Left colon (tissue), 2 donors: ENCODE measurements at places on chromosomes 5 and 9. TPM values are rescaled to one million over a fixed set of nuclear protein-coding genes. Genes with fewer than 3 reads are reported as not detected.
A peak's percentile ranks its signal among the peaks of the same experiment; 100 is the strongest.

GRCh38 chr5:80777347-80778287, 122.8 kb upstream of the DHFR start:
- DNase-seq, result no peak

GRCh38 chr9:129149442-129149841, 28.6 kb downstream of the IER5L start:
- no peak for DNase-seq

GRCh38 chr5:54520940-54521339, 3.4 kb downstream of the SNX18 start:
- DNase-seq, result no peak

DNA sequence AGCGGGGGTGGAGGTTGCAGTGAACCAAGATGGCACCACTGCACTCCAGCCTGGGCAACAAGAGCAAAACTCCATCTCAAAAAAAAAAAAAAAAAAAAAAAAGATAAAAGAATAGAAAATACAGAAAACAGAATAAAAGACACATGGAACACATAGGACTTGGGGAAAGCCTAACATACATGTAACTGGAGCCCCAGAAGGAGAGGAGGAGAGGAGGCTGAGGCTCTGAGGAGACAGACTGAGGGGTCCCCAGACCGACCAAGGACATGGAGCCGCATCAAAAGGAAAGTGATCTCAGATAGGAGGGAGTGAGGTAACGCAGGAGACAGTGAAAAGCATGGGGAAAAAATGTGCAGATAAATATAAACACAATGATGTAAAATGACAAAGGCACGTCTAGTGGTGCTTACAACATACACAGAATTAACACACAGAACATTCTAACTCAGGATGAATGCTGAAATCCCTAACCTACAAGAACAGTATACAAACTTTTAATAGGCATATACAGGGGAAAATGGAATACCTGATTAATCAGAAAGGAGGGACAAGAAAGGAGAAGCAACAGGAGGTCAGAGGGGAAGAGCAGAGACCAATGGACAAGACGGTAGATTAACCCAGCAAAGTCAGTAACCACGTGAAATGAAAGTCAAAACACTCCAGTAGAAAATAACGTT, 65.2 kb upstream of the UBAC1 start:
- DNase-seq, result no peak

GRCh38 chr9:72365525-72366256, 683 bp upstream of the ZFAND5 start:
- peak; percentile 89 for DNase-seq

- DNase-seq, result no peak
These were observed 561.4 kb upstream of the FAM174A start for GRCh38 chr5:99973779-99974178.

DNA sequence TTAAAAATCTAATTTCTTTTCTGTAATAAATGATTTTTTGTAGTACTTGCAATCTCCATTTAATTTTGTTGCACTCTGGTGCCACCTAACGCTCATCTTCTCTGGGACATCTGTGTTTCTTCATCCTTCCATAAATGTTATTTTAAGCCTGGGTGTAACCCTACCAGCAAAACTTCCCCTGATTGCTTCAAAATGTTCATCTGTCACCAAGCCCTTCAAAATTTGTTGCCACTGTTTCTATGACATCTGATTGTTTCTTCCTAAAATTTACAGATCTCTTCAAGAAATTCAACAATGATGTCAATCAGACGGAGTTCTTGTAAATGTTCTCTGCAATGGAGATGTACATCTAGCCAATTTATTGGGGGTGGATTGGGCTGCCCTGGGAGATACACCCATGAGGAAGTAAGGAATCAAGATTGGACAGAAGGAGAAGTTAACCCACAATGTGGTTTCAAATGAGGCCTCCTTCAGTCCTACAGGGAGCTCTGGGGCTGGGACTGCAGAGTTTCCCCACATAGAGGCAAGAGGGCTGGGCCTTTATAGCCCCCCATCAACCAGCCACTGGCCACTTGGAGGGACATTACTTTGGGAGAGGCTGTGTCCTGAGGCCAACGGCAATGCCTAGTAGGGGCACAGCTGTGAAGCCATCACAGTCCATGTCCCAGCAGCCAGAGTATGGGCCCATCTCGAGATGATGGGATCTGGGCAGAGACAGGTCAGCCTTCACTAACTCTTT, 23.3 kb downstream of the MCTP1 start:
- no peak for DNase-seq

The GCNT4 gene
- total RNA-seq, result 3.1 TPM

DNA sequence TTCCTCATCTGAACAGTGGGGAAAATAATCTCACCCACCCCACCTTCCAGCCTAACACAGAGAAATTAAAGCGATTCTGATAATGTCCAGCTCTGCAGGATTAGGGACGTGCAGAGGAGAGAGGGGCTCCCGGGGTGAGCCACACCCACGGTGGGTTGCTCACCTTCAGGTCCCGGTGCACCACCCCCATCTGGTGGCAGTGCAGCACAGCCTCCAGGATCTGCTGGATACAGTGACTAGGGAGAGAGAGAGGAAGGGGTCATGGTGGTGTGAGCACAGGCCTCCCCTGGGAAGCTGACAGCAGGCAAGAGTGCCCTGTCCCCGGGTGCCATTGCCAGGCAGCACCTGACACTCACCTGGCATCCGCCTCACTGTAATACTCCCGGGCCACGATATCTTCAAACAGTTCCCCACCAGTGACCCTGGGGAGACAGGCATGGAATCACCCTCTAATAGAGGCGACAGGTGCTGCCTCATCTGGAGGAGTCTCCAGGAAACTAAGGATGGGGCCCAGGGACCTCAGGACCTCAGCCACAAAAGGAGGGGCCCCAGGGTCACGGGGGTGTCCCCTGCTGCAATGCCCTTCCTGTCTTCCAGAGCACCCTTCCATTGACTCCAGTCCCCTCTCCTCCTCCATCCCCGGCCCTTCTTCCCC, 33.0 kb downstream of the CAMK2A start:
- no peak for DNase-seq

GRCh38 chr5:79032031-79032695, 37.3 kb downstream of the DMGDH start:
- no peak for DNase-seq

The FAM13B gene
- total RNA-seq, result 20.8 TPM

GRCh38 chr9:110168486-110168885, 39.5 kb downstream of the C9orf152 start:
- DNase-seq, result no peak

The PCDHGA12 gene
- total RNA-seq, result 1.8 TPM

The GRM6 gene
- total RNA-seq, result not detected

DNA sequence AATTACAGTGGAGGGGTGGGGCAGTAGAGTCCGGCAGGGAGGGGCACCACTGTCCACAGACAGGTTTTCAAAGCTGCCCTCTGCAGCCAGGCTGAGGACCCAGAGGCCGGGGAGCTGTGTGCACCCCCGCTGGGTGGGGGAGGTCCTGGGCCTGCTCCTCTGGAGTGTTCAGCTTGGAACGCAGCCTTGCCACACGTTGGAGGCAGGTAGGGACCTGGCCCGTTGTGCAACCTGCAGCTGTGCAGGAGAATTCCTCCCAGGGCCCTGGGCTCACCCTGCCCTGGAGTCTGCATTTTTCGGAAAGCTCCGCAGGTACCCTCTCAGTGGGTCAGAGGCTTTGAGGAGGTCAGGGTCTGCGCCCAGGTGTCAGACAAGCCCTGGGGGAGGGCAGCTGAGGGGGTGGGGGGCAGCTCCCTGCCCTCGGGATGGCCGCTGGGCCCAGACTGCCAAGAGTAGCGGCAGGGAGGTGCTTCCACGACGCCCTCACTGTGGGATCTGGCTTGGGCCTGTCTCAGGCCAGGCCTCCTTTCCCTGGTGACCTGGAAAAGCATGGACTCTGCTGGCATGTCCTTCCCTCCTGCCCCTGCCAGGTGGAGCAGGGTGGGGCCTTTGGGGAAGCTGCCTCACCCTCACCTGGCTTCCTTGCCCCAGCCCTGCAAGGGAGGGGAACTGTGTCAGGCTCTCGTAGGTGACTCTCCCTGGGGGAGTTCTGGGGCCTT, 29.5 kb downstream of the RXRA start:
- DNase-seq, result peak; percentile 74

DNA sequence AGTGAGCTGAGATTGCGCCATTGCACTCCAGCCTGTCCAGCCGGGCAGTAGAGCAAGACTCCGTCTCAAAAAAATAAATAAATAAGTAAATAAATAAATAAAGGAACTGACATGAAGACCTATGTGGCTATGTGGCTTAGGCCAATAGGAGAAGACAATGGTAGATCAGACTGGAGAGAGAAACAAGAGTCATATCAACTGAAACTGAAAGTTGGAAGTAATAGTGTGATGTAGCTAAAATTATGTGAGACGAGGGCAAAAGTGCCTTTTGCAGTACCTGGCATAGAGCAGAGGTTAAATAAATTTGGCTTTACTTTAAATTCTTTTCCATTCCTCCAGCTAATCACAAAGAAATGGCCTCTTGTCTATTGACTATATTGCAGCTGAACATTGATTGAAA, 7.3 kb downstream of the FBP2 start:
- DNase-seq, result no peak

The ROR2 gene
- 6.2 TPM for total RNA-seq

- DNase-seq, result no peak
These were observed 587.6 kb upstream of the CDH18 start for GRCh38 chr5:20575571-20575970.

- no peak for DNase-seq
These were observed 401.5 kb upstream of the PIK3R1 start for GRCh38 chr5:67813877-67814539.

The CARTPT gene
- not detected for total RNA-seq

DNA sequence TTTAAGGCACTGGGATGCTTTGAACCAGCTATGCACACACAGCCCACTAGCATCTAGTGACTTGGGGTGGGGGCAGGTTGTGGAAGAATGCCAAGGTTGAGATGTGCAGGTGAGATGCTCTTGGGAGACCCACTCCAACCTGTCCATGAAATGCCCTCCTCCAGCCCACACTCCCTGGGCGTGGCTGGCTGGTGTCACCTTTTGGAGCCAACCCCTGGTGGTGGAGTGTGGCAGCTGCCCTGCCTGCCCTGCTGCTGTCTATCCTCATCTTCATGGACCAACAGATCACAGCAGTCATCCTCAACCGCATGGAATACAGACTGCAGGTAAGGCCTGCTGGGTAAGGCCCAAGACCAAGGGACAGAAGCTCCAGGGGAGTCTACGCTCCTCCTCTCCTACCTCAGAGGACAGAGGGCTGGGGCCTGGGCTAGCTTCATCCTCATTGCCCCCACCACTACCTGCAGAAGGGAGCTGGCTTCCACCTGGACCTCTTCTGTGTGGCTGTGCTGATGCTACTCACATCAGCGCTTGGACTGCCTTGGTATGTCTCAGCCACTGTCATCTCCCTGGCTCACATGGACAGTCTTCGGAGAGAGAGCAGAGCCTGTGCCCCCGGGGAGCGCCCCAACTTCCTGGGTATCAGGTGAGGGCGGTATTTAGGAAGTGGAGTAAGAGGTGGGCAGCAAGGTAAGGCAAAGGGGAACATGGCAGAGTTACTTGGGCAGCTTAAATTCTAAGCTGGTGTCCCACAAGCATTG, 7.4 kb downstream of the SLC4A9 start:
- no peak for DNase-seq

The IFNB1 gene
- total RNA-seq, result not detected
